ENCODE measurements at places on chromosomes 1 and 21.

DNA sequence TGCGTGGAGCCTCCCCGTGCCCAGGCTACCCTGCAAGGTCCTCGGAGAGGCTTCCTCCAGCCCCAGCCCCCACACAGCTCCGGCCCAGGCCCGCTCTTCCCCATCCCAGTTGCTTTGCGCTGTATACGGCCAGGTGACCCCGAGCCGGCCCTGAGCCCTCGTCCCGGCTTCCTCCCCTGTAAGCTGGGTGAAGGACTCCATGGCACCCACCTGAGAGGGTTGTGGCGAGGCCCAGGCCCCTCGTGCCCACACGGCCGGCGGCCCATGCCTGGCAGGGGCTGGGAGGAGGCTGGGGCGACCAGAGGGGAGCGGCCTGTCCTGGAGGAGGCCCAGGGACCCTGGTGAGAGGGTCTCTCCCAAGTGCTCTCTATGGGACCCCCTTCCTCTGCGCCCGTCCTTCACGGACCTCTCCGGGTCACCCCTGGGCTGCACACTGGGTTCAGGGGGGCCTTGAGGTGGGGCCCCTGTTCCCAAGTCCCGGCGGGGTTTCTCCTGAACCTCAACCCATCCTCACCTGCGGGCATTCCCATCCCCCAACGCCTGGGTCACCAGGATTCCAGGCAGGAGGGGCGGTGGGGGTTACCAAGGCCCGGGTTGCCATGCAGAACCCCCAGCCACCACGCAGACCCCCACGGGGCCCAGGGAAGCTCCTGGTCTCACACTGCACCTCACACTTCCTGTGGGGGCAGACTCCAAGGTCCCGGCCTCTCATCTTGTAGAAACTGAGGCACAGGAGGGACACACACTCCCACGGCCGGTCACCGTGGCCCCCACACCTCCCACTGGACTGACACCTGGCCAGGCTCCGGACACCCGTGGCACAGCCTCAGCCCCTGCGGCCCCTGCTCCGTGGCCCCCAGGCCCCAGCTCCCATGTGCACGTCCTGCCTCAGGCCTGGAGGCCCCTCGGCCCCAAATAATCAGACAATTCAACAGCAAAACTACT lies 25.2 kb downstream of the COL6A1 start:
- no peak for DNase-seq

- DNase-seq = peak; percentile 9
These were observed 18.1 kb downstream of the CFAP45 start for GRCh38 chr1:159881622-159882526.

- DNase-seq = no peak
These were observed 139.3 kb upstream of the EDN2 start for GRCh38 chr1:41623736-41624135.

- DNase-seq = no peak
These were observed 627.4 kb downstream of the LMO4 start for GRCh38 chr1:87956072-87956471.

DNA sequence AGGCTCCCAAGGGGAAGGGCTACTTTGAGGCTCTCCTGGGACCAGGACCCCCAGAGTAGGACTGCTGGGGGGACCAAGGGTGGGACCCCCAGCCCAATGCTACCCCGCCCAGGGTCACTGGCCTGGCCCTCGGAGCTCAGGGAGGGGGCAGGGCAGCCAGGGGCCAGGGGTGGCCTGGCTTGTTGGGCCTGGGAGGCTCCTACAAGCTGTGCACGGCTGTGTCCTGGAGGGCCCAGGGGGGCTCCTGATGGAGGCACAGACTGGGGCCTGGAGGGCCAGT lies 2.2 kb downstream of the HES4 start:
- DNase-seq = no peak

- DNase-seq = no peak
These were observed 4.9 kb upstream of the SAMD11 start for GRCh38 chr1:918843-919242.

- DNase-seq = no peak
These were observed 104.3 kb upstream of the KRTAP19-8 start for GRCh38 chr21:31142600-31142999.

DNA sequence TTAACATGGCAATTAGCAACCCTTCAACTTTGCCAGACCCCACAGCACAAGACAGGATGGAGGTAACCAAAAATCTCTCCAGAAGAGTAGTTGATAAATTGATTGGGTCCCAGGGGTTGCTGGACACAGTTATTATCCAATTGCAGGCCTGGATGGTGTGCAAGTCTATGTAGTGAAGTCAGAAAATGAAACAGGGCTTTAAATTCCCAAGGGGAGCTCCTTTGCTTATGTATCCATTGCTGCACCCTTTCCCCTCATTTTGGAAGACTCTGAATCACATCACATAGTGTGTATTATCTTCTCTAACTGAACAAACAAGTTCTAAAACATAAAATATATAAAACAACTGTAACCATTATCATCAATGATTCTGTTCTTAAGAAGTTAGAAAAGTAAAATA lies 550.2 kb downstream of the LMO4 start:
- no peak for DNase-seq

DNA sequence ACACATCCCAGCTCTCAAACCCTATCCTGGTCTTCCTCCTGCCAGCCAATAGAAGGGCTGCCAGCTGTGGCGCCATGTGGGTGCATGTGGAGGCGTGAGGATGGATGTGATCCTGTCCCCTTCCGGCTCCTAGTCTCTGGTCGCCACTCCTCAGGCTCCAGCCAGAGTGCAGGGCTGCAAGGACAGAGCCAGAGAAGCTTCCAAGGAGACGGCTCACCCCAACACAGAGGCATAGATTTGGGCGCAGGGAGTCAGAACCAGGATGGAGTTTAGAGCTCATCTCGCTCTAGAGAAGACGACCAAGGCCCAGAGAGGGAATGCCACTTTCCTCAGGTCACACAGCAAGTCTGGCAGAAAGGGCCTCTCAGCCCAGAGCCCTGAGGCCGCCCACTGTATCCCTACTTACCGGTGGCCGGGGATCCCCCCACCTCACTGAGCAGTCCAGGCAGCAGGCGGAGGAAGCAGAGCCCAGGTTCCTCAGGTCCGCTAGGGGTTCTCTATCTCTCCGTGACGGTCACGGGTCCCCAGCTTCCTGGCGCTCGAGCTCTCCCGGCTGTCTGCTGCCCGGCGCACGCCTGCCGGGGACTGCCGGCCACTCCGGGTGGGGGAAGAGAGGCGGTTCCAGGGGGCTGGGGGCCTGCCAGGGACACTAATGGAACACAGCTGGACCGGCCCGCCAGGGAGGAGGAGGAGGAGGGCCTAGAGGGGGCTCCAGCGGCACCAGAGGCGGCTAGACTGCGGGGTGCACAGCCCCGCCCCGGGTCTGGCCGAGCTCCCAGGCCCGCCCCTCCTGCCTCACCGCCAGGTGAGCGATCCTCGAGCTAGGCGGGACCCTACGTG lies at the start of gene COL16A1:
Gene COL16A1 (minus strand): TSS at position 587 of the 840 bp plus-strand sequence. CDS start 1,824 bp downstream, outside the sequence.
- no peak for DNase-seq

DNA sequence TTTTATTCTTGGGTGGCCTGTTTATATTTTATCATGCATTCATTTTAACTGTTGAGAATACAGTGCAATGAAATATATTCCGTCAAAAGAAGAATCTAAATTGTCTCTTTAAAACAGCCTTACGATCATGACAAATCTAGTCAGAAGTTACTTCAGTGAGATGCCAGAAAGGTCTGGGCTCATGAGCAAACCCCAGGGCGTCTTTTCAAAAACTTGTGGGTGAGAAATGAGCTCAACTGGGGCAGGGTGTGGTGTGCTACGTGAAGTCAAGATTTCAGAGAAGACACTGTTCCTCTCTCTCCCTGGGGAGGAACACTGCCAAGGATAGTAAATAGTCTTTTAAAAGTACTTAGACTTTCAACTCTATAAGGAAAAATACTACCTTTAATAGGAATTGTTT lies 13.4 kb upstream of the UAP1 start:
- DNase-seq = no peak

GRCh38 chr1:48450505-48450904 lies 21.5 kb downstream of the SPATA6 start:
- DNase-seq = no peak

- no peak for DNase-seq
These were observed 43.1 kb downstream of the PBX1 start for GRCh38 chr1:164602101-164602422.
